T-helper 1 cell (primary cell): ENCODE measurements at places on chromosomes 12 and 14.

- DNase-seq = no peak
Measured at GRCh38 chr14:89461256-89461655, 44.2 kb upstream of the FOXN3 start.

- peak; percentile 17 for DNase-seq
Measured at GRCh38 chr12:52243856-52244614, 11.0 kb downstream of the KRT7 start.

DNA sequence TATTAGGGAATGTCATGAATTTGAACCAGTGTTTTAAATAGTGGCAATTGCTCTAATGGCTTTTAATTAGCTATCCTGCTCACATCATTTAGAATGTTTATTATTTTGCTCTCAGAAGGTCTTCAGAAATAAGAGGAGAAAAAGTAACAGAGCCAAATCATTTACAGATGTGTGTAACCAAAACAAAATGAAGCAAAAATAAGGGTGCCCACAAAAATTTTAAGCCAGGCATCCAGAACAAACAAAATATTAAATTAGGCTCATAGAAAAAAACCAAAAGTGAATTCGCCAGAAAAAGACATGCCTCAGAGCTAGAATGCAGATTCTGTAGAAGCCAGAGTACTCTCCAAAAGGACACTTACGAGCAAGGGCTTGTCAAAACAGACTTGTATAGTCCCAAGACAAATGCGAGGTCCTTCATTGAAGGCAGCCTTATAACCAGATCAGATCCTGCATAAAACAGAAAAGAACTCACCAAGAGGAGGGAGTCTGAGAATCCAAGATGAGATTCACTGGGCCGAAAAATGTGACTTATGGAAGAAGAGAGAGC is 20.2 kb upstream of the SERPINA1 start:
- no peak for DNase-seq

- no peak for DNase-seq
Measured at GRCh38 chr12:117119592-117120198, 20.5 kb upstream of the TESC start.

- DNase-seq = no peak
Measured at GRCh38 chr14:55356913-55357312, 54.7 kb downstream of the ATG14 start.

- no peak for DNase-seq
Measured at GRCh38 chr12:82694970-82695369, 8.3 kb downstream of the TMTC2 start.

DNA sequence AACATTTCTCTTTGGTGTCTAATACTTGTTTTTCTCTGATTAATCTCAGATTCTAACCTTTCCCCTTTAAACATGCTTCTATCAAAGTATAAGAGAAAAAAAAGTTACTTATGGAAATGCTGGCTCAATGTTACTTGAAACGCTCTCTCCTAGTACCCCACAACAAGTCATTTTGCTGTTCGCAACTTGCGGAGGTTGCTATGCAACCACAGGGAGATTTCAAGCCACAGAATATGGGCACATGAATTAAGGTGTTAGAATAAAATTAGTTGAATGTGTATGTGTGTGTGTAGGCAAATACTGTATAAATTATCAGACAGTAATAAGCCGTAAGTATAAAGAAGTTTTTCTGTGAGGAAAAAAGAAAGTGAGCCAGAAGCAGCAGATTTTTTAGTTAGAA is 80.6 kb downstream of the CCDC59 start:
- no peak for DNase-seq

DNA sequence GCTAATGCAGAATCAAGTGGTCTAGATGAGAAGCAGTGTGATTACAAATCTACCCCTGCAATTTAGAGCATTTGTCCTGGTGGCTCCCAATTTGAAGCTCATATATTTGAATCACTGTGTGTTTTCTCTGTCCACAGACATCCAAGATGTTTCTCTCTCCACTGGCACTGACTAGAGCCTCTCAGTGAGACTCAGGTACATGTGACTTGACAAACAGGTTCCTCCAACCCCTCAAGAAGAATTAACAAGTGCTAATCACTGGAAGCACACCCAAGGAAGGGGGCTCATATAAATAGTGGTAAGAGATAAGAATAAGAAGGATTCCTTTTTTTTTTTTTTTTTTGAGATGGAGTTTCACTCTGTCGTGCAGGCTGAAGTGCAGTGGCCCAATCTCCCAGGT is 20.5 kb downstream of the OR10G2 start:
- DNase-seq = no peak

- DNase-seq = no peak
Measured at GRCh38 chr12:94020335-94020734, 128.0 kb upstream of the PLXNC1 start.

GRCh38 chr14:22748206-22748605 is 18.3 kb upstream of the OXA1L start:
- no peak for DNase-seq

- DNase-seq = no peak
Measured at GRCh38 chr12:89663577-89664357, 44.9 kb downstream of the ATP2B1 start.

DNA sequence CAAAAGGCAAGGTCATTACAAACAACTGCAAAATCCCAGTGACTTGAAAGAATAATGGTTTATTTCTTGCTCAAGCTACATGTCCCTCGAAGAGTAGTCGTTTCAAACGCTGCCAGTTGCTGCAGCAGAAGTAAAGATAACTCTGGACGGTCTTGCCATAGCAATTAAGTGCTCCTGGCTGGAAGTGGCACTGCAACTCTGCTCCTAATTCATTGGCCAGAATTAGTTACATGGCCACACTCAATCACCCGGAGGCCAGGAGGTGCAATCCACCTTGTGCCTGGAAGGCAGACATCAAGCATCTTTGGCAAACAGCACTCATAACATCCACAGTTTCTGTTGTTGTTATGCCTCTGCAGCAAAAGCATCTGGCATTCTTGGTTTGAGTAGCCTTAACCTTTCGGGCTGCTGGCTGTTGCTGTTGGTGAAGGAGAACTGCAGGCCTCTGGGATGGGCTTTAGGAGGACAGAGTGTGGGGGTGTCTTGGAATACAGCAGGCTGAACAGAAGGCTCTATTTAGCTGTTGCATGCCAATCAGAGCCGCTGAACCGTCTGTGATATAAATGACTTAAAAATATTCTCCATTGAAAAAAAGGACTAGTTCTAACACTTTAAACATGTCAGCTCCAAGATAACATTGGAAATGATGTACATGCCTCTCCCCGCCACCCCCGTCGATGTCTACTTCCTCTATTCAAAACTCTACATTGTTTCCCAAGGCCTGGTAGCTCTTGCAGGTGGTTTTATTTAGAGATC is 123.5 kb upstream of the DYRK2 start:
- DNase-seq = no peak

DNA sequence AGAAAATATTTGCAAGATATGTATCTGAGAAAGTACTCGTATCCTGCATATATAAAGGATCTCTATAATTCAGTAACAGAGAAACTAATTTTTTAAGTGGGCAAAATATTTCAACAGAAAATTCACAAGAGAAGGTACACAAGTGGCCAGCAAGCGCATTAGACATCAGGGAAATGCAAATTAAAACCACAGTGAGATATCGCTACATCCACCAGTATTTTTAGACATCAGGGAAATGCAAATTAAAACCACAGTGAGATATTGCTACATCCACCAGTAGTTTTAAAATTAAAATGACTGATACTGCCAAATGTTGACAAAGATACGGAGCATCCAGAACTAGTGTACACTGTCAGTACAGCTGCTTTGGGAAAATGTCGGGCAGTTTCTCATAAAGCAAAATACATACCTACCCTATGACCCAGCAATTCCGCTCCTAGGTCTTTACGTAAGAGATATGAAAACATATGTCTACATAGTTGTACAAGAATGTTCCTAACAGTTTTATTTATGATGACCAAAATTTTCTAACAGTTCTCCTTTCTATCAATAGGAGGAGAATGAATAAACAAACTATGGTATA is 2.8 kb upstream of the KCNK13 start:
- no peak for DNase-seq

GRCh38 chr14:76686646-76687045 is 74.6 kb upstream of the VASH1 start:
- DNase-seq = no peak

- no peak for DNase-seq
Measured at GRCh38 chr12:100955139-100955538, 160.6 kb downstream of the ANO4 start.

DNA sequence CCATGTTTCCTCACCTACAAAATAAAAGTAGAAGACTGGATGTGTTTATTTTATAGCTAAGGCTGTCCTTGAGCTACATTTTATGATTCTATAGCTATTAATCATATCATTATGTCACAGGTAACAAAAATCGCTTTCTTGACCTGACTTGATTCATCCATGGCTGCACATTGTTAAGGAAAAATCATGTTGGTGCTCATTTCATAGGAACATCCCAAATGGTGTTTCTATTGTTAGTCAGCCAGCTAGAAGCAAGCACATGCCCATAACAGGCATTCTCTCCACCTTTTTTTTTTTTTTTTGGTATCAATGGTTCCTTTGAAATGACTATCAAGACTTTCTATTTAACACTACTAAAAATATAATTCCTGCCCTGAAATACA is 45.3 kb upstream of the PTHLH start:
- DNase-seq = no peak

DNA sequence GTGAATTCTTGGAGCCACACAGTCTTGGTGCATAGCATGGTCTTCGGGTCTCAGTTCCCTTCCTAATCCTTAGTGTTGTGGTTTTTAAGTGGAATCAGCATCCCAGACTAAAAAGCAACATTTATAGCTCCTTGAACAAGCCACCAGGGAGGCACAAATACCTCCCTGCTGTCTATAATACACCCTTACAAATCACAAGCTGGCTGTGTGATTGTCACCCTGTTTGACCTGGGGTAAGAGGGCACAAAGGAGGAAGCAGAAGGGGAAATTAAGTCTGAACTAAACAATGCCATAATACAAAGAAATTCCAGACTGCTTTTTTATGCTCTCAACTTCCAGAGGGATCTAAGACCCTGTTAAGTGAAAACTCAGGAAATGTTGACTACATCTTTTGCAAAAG is 7.7 kb upstream of the MMP19 start:
- no peak for DNase-seq

DNA sequence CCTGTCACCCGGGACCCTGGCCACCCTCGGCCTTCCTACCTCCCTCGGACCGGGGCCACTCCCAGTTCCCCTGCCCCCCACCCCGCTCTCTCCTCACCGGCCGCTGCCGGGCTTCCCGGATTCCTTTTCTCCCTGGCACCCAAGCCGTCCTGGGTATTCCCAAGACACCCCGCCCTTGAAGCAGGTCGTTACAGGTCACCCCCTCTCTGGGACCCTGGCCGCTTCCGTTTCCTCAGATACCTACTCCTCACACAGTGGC is 493 bp downstream of the NUMB start:
- DNase-seq = no peak

DNA sequence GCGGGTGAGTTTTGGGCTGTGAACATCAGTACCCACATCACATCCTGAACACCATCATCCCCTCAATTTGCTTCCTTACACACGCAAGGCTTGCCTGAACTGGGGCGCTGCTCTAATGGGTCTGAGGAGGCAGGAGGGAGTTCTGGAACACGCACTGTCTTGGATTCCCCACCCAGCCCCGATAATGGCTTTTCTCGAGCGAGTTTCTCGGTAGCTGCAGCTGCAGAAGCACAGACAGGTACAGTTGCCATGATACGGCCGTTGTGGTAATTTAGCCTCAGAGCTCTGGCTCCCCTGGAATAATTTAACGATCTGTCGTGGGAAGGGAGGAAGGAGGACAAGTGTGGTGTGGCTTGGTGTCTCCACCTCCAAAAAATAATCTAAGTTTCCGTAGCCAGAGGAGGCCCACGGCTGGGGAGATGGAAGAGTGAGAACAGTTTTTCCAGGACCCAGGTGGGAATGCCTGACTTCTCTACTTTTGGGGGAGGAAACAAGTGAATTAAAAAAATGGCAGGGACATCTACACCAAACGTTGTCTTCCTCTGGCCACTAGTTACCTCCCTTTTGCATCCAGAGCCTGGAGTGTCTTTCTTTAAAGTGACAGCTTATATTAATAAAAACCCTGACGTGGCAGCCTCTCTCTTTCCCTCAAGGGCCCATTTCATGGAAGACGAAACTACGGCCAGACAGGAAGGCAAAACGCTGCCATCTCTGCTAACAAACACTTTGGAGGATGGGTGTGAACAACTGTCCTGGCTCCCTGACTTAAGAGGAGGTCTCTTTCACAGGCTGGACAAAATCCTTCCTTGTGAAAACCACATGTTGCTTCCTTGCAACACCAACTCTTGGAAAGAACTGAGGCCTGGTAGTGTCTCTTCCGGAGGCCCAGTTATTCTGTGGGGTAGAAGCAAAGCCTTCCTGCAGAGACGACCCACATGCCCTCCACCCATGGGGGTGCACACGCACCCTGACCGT is 84.8 kb downstream of the RBM19 start:
- no peak for DNase-seq

DNA sequence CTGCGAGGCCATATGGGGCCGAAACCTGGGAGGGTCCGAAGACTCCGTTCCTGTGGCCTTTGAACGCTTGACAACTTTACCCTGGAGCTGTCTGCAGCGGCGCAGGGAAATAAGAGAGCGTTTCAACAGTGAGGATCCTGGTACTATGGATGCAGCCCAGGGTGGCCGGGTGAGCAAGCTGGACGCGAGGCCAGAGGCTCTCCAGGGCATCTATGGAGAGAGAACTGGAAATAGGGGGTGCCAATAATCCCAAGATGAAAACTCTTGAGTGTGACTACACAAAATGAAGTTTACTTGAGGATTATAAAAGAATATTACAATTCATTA is 1.1 kb upstream of the ABCC9 start:
- no peak for DNase-seq

DNA sequence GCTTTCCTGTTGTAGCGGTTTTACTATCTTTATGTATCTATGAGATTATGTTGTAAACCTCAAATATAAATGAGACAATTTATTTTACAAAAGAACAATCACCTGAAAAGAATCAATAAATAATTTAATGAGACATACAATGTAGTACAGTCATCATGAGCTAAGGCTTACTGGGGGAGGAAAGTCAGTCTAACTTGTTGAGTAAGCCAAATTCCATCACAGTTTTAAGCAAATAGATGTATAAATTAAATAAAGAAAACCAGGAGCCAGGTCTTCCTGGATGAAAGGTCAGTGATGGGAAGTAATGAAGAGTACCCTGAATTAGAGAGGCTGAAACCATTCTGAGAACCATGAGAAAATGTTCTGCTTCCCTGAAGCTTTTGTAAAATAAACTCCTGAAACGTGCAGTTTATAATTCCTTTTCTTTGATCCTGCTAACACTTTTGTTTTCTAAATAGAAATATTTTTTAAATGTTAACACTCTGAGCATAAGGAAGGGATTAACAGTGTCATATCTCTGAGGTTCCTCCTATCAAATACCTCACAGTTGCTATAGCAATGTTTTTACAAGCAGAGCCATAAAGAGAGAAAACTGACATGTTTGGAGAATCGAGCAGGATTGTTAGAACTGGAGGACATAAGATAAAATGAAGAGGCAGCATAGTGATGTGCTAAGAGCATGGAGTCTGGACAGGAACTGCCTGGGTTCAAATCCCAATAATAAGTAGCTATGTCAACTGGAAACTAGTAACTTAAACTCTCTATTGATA is 444.9 kb upstream of the FOXG1 start:
- no peak for DNase-seq

GRCh38 chr14:106372870-106373652 is 846.7 kb downstream of the TMEM121 start:
- DNase-seq = peak; percentile 76

- DNase-seq = no peak
Measured at GRCh38 chr12:132827763-132828703, 636 bp downstream of the GOLGA3 start.
